Stimulated activated CD4-positive, alpha-beta T cell treated with anti-CD3 and anti-CD28 coated beads, Interleukin-12 subunit alpha, Interleukin-12 subunit beta, amount 100 ng/mL, for 48 hours (primary cell): ENCODE measurements at places on chromosomes 12 and 14.

DNA sequence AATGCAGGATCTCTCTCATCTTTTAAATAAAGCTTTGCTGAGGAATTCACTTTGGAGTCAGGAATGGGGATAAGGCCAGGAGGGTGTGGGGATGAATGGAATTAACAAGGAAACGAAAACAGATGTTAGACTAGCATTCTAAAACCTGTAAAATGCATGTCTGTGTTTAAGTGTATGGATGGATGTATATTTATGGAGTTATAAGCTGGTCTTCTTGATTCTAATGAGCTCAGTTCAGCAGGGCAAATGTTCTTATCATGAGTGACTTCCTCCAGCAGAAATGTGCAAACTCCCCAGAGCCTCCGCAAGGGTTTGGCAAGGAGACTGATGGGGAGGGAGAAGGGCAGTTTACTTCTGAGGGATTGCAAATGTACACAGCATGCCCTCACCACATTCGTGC is 149.1 kb downstream of the NTF3 start:
- no peak for DNase-seq

GRCh38 chr12:39123580-39124253 is 218.3 kb upstream of the CPNE8 start:
- no peak for DNase-seq

DNA sequence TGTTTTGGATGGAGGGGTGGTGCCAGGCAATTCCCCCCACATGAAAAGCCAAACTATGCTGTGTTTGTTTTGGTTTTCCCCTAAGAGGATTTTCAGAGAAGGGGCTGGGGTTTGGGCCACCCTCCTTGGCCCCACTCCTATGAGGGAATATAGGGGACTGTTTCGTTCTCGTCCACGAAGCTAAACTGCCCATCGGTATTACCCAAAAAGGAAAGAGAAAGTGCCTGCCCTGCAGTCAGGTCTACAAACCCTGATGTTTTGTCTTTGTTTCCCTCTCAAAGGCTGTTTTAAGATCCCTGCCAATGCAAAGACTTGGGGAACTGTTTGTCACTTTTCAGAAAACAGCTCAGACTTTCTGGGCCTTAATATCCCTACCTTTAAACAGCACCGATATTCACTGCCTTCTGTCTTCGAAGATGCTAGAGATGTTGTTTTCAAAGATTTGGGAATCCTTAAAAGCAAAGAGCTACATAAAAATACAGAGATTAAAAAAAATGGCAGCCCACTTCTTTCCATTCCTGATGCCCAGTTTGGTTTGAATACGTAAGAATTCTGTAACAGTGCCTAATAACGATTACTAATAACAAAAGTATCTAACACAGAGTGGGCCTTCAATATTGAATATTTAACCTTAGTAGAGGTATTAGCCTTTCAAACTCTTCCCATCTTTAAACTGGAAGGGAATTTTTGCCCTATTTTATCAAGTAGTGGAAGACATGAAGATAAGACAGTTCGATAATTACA is 518.4 kb downstream of the MED13L start:
- no peak for DNase-seq

DNA sequence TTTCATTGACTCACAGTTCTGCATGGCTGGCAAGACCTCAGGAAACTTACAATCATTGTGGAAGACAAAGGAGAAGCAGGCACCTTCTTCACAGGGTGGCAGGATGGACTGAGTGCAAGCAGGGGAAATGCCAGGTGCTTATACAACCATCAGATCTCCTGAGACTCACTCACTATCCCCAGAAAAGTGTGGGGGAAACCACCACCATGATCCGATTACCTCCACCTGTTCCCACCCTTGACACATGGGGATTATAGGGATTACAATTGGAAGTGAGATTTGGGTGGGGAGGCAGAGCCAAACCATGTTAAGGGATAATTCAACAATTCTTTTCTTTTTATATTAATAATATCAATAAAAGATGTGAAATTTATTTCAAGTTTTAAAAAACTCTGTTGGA is 34.1 kb downstream of the CNTN1 start:
- DNase-seq: no peak

- DNase-seq: no peak
Measured at GRCh38 chr12:45718306-45718705, 11.2 kb upstream of the ARID2 start.

DNA sequence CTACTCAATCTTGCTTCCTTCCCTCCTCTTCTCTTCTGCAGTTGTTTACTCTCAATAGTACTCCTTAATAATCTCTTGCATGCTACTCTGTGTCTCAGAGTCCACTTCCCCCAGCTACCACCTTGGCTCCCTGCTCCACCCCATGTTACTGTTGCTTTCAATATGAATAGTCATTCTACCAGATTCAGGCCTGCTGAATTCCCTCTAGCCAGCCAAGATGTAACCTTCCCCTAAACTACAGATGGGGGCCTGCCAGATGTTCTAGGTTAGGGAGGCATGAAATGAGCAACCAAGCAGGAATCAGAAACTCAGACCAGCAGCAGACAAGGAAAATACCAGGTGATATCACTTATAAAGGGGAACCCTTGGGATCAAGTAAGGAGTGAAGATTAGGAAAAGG is 392.1 kb upstream of the DDHD1 start:
- no peak for DNase-seq

- DNase-seq: no peak
Measured at GRCh38 chr12:74983917-74984316, 225.7 kb downstream of the KCNC2 start.

DNA sequence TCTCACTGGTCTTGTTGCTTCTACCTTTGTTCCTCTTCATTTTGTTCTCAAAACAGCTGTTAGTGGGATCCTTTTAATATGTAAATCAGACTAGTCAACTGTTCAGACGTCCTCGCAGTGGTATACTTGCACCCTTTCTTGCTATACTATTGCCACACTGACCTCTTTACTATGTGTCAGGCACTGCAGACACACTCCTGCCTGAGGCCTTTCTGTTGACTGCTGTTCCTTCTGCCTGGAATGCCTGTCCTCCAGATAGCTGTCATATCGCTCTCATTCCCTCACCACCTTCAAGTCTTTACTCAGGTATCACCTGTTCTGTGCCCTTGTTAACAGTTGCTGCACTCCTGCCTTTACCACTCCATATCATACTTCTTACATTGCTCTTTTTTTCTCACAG is 90.0 kb upstream of the TMEM263 start:
- DNase-seq: no peak

GRCh38 chr14:32559590-32559989 is 230.5 kb downstream of the AKAP6 start:
- no peak for DNase-seq

- DNase-seq: no peak
Measured at GRCh38 chr14:54188064-54188666, 208.6 kb upstream of the CDKN3 start.

DNA sequence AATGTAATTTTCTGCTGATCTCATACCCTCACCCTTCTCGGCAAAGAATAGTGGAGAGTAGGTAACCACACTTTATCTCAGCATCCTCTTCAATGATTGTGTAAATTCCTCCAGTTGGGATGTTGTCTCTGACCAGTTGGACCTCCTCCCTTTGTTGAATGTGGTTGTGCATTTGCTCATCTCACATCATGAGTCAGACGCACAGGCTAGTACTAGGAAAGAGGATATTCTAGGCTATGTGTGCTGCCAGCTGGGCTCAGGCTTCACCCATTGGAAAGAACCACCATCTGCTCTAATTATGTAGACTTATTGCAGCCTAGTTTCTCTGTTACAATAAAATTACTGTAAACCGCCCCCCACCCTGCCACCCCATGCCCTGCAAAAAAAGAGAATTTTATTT is 90.3 kb downstream of the LMO3 start:
- no peak for DNase-seq

- DNase-seq: no peak
Measured at GRCh38 chr12:79883216-79883615, 51.7 kb downstream of the PPP1R12A start.

GRCh38 chr14:23538785-23539184 is 12.8 kb downstream of the ZFHX2 start:
- DNase-seq: no peak

- no peak for DNase-seq
Measured at GRCh38 chr14:69710378-69710777, 56.6 kb upstream of the SRSF5 start.

GRCh38 chr12:113071135-113072112 is 14.9 kb downstream of the DTX1 start:
- no peak for DNase-seq

DNA sequence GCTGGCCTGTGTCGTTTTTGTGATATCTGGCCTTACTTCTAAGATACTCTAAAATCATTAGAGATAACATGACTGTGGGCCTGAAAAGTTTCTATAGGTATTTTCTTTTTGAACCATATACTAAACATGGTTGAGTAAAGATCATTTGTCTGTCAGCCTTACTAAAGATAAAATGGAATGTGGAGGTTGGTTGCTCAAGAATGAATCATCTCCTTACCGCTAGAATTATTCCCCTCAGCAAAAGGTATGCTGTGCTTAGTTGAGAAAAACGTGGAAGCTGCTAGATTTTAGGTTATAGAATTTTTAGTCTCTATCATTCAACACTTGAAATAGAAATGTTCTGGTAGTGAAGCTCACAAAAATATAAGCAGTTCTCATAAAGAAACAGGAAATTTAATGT is 407.3 kb downstream of the AEBP2 start:
- DNase-seq: no peak

DNA sequence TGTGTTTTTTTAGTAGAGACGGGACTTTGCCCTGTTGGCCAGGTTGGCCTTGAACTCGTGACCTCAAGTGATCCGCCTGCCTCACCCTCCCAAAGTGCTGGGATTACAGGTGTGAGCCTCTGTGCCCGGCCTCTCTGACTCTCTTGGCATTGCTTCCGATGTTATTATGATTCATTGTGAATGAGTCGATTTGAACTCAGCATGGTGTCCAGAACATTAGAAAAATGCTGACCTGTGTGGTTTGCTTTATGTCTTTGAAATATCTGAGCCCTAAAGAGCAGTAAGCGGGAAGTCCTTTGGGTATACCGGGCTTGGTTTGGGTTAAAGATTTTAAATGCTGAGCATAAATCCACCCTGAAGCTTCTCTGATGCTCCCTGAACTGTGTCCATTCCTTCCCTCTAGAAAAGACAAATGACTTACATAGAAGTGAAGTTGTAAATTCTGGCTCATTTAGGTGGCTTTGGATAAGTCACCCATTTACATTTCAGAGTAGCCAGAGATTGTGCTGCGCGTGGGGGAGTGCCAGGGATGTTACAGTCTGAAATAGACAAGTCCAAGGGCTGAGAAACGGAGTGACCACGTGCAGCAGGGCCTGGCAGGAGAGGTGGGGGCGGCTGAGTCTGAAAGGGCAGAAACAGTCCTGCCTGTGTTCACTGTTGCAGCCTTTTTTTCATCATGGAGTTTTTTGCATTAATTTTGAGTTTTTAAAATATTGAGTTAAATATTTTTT is 39.6 kb downstream of the SLC15A4 start:
- no peak for DNase-seq

DNA sequence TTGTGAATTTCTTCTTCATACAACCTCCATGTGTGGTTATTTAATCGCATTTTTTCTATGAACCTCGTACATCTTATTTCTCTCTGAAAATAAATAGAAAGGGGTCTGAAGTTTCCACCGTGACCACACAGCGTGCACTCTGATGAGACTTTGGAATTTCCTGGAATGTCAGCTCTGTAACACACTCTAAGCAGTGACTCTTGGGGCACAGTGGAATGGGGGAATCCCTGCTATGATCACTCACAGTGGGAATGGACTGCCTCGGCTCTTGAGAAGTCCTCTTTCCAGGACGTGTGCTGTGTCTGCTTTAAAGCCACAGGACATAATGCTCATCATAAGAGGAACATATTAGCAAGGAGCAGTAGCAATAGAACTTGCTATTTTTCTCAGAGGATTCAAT is 416.2 kb downstream of the EGLN3 start:
- no peak for DNase-seq
